Dermis blood vessel endothelial cell (primary cell): ENCODE measurements at places on chromosomes 16 and 17.

GRCh38 chr17:68908045-68908444 is 47.1 kb downstream of the ABCA8 start:
- no peak for DNase-seq

GRCh38 chr16:76665571-76666275 is 388.5 kb downstream of the CNTNAP4 start:
- DNase-seq = no peak

GRCh38 chr17:19812407-19812806 is 55.3 kb downstream of the ULK2 start:
- DNase-seq = peak; percentile 30

- no peak for DNase-seq
Measured at GRCh38 chr17:13350466-13350865, 251.3 kb downstream of the HS3ST3A1 start.

DNA sequence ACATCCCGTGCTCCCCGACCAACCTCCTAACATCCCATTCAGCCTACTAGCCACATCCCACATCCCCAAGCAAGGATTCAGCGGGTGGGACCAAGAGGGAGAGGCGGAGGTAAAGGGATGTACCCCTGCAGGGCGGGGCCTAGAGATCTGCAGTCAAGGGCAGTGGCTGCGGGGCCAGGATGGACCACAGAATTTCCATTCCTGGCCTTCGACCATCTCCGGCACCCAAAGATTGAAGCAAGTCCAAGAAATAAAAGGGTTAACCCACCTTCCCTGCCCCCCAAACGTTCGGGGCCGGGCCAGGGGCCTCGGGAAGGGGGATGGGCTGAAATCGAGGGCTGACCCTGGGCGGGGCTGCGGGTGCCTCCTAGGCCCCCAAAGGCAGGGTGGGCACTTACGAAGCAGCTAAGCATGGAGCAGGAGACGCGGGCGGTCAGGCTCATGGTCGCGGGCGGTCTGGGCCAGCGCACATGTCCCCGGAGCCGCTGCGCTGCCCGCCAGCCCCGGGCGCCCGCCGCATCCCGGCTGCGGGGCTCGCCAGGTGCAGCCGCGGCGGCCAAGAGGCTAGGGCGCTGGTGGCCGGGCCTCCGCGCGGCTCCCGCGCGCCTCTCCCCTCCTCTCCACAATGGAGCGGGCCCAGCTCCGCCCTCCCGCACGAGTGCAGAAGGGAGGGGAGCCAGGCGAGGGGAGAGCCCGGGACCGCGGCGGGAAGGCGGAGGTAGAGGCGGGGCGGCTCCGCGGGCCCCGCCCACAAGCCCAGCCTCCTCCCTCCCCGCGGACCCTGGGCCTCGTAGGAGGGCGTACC is at the start of gene MTMR4:
Gene MTMR4 (minus strand): TSS at position 674 of the 805 bp plus-strand sequence. CDS start 231 bp downstream, at position 443.
- peak; percentile 79 for DNase-seq

DNA sequence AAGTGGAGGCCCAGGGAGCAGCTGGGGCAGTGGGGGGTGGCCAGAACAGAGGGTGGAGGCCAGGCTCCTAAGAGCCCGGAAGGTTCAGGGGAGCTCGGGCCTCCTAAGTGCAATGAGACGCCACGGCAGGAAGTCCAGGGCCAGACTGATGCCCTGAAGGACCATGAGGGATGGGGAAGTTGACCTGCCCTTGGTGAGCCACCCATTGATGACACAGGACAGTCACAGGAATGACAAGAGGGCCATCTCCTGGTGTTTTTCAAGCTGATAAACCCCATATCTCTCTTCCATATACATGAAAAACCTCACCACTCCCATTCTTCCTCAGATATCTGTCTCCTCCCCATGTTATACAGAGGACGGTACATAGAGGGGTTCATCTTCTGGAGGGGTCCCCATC is 5.8 kb upstream of the MRPL58 start:
- DNase-seq = no peak

DNA sequence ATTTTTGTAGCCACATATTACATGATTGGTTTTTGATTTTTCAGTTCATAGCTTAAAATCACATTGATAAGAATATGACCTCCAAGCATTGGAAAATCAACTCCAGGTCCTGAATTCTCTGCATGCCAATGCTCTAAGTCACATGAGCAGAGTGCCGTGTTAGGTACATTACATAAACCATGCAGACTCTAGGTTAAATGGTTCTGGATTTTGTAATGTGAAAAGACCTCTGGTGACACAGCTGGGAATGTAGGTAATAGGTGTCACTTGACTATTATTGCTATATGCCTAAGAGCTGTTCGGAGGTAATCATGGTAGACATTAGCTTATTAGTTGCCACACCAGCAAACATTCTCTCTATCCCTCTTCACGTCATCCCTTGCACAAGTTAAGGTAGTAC is 231.1 kb upstream of the SALL1 start:
- no peak for DNase-seq

- peak; percentile 83 for DNase-seq
Measured at GRCh38 chr17:29111816-29112499, 68.2 kb downstream of the MYO18A start.

- DNase-seq = no peak
Measured at GRCh38 chr17:57666201-57666870, 78.8 kb downstream of the CCDC182 start.

- DNase-seq = peak; percentile 62
Measured at GRCh38 chr17:69575346-69575761, 160.9 kb downstream of the MAP2K6 start.

DNA sequence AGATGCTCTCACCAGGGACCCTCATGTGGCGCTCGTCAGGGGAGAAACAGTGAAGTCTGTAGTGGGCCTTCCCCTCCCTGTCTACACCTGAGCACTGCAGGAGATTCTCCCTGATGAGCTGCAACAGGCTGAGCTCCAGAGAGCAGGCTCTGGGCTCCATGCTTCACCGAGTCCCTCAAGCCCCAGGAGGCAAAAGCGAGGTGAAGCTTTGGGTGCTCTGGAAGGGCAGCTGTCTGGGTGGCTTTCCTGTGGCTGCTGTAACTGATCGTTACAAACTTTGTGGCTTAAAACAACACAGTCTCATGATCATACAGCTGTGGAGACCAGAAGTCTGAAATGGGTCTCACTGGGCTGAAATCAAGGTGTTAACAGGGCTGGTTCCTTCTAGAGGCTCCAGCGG is 12.1 kb upstream of the CD300LD start:
- no peak for DNase-seq

DNA sequence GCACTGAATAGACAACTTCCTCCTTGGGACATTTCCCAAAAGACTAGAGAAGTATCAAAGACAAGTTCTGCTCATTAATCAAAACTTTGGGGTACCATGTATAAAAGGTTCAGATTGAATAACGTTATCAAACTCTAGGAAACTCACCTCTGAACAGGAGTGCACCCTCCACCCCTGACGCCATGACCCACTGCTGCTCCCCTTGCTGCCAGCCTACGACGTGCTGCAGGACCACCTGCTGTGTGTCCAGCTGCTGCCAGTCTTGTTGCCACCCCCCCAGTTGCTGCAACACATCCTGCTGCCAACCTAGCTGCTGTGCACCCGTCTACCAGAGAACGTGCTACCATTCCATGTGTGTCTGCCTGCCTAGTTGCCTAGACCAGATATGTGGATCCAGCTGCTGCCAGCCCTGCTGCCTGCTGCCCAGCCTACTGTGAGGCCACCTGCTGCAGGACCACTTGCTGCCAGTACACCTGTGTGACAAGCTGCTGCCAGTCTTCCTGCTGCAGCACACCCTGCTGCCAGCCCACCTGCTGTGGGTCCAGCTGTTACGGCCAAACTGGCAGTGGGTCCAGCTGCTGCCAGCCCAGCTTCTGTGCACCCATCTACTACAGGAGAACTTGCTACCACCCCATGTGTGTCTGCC is 13.8 kb upstream of the KRTAP9-2 start:
- DNase-seq = no peak

DNA sequence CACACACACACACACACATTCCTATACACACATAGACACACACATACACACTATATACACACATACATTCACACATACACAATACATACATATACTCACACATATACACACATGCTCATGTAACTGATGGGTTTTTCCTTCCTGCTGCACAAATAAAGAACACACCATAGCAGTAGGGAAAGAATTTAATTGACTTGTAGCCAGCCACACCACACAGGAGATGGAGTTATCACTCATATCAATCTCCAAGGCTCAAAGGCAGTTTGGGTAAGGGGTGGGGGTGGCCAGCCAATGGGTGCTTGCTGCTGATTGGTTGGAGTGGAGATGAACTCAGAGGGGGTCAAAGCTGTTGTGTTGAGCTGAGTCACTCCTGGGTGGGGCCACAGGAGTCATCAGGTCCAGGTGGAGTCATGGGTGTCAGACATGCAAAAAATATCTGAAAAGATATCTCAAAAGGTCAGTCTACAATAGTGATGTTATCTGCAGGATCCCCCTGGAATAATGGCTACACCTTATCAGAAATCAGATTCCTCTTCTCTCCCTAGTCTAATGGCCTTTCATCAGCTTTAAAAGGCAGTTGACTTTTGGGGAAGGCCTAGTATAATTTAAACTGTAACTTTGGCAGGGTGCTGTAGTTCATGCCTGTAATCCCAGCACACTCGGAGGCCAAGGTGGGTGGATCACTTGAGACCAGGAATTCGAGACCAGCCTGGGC is 46.1 kb downstream of the WSB1 start:
- DNase-seq = no peak

DNA sequence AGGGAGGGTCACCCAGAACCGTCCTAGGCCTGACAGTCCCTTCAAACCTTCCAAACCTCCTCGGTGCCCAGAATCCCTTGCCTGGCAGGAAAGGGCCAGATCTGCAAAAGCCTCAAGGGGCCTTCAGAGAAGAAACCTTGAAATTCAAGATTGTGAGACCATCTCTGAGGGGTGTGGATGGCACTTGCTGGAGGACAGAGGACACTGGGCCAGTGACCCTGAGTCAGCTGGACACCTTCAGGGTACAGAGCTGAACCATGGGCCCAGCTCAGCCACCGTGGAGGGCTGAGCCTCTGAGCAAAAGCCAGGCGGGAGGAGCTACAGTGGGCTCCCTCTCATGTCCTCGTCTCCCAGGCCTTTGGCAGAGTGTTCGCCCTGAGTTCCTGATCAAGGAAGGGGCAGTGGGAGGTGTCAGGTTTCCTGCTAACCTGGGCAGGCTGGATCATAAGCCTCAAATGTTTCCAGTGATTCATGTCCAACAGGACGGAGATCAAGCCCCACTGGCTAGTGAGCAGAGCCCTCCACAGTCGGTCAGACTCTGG is 3.0 kb downstream of the PDILT start:
- no peak for DNase-seq

DNA sequence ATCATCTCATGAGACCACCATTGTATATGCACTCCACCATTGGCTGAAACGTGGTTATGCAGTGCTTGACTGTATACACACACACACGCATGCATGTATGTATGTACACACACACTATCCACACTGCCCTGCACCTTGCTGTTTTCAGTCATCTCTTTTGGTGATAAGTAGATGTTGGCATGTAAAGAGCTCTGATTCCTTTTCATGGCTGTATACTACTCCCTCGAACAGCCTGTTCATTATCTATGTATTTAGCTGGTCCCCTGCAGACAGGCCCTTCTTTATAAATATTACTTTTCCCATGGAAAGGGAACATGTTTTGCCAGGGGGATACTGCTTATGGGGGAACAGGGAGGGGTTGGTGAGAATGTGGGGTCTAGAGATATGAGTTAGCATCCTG is 349.4 kb downstream of the FOXL1 start:
- DNase-seq = no peak

DNA sequence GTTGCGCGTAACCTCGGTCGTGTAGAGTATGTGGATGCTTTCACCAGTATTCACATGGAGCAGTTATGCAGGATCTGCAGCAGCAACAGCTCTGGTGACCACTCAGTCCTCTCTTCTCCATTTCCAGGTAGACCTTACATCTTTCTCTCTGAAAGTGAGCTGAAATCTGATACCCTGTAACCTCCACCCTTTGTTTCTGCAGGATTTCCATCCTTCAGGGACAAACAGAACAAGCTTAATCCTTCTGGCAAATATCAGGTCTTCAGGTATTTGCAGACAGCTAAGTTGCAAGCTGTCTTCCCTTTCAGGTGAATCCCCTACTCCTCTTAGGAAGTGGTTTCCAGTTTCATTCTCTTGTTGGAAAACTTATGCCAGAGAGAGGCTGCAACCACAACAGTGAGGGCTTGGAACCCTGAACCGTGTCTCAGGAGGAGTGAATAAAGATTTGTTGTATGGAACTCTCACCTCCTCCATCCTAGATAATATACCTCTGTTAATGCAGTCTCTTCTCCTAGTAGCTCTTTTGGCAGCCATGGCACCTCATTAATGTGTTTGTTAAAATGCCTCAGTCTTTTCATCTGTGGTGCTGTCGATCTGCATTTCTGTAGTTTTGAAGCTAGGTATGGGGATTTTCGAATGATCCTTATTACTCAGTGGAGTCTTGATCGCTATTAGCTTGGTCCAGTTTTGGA is 172.5 kb downstream of the PRKCA start:
- no peak for DNase-seq

DNA sequence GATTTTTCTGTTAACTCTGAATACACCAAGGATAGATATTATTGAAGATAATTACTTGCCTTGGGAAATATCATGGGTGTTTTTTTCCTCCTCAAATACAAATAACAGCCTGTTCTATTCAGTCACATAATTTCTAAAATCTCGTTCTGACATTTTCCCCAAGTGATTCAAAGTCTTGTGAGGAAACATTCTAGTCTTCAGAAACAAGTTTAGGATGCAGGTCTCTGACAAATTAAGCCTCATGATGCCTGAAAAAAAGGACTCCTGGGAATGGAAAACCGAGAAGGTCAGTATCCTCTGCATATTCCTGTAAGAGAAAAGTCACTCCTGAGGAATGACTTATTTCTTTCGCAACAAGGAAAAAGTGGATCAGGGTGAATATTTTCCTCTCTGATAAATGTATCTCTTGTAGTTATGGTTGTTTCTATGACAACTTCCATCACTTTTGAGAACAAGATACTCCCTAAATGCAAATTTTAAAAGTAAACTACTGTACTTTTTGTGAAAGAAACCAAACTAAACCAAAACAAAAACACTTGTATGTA is 384.6 kb downstream of the CNTNAP4 start:
- DNase-seq = no peak

DNA sequence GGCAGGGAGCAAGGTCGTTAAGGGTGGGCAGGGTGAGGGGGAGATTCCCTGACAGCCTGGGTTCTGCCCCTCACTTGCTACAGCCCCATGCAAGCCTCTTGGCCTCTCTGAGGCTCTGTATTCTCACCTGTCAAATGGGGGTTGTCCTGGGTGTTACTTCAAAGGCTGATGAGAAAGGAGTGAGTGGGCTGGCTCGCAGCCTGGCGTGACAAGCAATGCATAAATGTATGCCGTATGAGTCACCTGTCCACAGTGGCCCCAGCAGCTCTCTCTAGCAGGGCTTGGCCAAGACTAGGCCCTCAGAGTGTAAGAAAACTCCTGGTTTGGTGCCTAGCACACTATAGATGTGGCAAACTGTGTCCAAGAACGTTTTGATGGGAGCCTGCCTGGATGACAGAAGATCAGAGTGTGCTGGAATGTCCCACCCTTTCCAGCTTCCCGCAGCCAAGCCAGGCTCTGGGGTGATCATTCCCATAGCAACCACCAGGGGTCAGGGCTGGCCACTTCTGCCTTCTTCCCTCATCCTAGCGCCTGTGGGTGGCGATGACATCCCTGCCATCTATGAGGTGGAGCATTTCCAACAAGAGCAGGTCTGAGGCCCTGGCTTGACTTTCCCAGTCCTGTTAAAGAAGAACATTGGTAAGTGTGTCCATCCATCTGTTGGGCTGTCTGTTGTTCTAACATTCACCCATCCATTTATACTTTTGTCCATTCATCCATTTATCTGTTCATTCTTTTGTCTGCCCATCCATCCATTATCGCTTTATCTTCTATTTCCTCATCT is 37.2 kb upstream of the ADGRG1 start:
- peak; percentile 85 for DNase-seq
